ENCODE measurements at places on chromosomes 2 and 18.

- no peak for DNase-seq
Observed at GRCh38 chr2:40199771-40200170, 252.1 kb downstream of the SLC8A1 start.

GRCh38 chr2:172516299-172516698 is 39.6 kb upstream of the PDK1 start:
- DNase-seq = no peak

DNA sequence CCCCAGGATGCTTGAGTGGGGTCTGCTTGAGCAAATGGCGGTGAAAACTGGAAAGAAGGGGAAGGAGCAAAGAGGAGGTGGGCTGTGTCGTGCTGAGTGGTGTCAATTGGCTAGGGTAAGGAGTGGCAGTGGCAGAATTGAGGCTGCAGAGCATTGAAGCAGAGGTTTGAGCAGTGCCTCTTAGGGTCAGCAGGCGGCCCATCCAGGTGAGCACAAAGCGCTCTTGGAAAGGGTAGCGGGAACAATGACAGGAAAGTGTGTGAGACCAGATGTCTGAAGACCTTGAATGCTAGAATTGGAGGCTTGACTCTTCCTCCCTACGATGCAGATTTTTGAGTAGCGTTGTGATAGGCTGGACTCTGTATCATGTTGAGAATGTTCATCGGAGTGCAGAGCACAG is 39.3 kb upstream of the IL1R1 start:
- no peak for DNase-seq

- DNase-seq = no peak
Observed at GRCh38 chr18:78731398-78732032, 248.1 kb upstream of the SALL3 start.

DNA sequence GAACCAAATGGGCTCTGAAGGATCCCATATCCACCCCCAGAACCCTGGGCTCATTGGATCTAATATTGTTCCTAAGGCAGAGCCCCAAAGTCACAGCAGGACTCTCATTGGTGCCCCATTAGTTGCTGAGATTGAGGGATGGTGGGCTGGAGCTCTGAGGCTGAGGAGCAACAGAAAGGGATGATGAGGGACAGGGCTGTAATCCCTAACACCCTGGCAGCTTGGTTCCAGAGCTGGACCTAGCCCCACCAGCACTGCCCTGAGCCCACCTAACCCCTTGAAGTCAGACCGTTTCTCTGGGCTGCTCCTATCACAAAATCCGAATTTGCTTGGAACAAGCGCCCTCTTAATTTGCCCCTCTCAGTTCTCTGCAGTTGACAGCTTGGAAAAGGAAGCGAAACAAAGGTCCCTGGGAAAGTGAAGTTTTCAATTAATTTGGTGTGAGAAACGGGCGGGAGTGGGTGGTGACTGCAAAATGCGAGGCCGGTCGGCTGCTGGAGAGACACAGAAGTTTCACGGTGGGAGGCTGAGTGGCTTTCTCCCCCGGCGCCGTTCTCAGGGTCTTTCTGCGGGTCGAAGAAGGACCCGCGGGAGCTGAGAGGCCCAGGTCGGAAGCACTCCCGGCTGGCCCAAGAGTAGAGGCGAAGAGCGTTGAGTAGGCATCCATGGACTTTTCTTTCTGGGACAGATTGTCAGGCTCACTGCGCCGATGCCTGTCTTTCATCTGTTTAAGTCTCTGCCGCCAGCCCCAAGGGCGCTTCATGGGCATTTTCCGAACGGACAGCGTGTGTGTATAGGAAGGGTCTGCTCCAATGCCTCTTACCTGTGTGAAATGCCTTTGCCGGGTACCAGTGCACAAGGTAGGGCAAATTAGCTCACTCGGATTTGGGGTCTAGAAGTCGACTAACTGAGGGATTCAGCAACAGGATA is 927 bp upstream of the HOXD13 start:
- no peak for DNase-seq

DNA sequence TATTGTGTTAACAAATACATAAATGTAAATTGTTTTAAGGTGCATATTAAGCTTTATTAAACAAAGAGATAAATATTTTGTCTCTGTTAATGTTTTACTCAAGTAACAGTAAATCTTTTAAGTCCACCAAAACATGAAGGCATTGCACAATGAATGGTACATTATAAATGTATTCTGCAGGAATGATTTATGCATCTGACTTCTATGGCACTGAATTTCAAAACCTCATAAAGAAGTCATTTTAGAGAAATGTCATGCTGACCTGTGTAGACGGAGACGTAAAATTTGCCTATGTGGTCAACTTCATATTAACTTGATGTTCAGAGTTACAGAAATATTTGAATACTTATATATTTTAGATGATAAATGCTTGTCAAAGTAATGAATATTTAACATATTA is 194.7 kb downstream of the BABAM2 start:
- no peak for DNase-seq

DNA sequence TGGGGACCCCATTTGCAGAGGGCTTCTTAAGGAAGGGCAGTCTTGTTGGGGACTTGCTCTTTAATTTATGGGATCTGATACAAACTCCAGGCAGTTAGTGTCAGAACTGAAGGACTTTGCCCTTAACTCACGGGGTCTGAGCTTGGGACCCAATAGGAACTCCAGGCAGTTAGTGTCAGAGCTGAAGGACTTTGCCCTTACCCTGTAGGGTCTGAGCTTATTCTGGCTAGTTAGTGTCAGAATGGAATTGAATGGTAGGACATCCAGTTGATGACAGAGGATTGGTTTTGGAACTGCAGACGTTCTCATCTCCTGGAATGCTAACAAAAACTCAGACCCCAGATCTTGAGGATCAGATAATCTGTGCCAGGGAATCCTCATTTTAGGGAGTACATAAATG is 256.9 kb upstream of the COPS8 start:
- DNase-seq = no peak

Measured in stimulated activated CD8-positive, alpha-beta memory T cell treated with anti-CD3 and anti-CD28 coated beads, Interleukin-15, amount 100 ng/mL, for 24 hours (primary cell).